ENCODE measurements at places on chromosomes 7 and 10.
A peak's percentile ranks its signal among the peaks of the same experiment; 100 is the strongest.

- no peak for DNase-seq
These were observed 228.3 kb downstream of the ADARB2 start for GRCh38 chr10:1509011-1509530.

DNA sequence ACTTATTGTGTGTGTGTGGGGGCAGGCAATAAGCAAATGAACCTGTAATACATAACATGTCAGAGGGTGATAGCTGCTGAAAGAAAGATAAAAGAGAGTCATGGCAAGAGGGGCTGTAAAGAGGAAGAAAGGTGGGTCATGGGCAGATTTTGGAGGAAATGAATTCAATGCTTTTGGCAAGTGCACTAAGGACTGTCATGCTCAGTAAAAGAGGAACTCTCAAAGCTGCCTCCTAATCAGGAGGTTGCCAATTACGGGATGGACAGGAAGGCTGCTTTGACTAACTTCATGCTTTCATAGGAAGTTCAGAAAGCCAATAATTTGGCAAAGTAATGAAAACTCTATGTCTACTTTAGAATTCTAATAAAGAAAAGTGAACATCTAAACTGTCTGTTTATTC, 401.2 kb downstream of the SH2D4B start:
- DNase-seq = no peak

DNA sequence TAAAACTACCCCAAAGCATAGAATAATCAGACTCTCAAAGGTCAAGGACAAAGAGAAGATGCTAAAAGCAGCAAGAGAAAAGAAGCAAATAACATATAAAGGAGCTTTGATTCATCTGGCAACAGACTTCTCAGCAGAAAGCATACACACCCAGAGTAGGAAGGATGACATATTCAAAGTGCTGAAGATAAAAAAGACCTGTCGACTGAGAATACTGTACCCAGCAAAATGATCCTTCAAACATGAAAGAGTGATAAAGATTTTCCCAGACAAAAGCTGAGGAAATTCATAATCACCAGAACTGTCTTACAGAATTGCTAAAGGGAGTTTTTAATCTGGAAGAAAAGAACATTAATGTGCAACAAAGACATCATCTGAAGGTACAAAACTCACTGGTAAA, 14.9 kb downstream of the KCNK18 start:
- DNase-seq = no peak

- peak; percentile 9 for DNase-seq
These were observed 47.7 kb downstream of the LYZL2 start for GRCh38 chr10:30581779-30582380.

GRCh38 chr7:75727881-75728593, 10.7 kb downstream of the HIP1 start:
- no peak for DNase-seq

Measured in stimulated activated CD4-positive, alpha-beta T cell treated with anti-CD3 and anti-CD28 coated beads, Interleukin-2, amount 100 ng/mL, for 24 hours (primary cell).